ENCODE measurements at places on chromosomes 5 and 9. TPM values are rescaled to one million over a fixed set of nuclear protein-coding genes. Genes with fewer than 3 reads are reported as not detected.
A peak's percentile ranks its signal among the peaks of the same experiment; 100 is the strongest.

The IL13 gene
- total RNA-seq, result not detected

The ARID3C gene
- not detected for total RNA-seq

The TAF11L10 gene
- not detected for total RNA-seq

The SPATA31A3 gene
- total RNA-seq, result not detected

The TRIP13 gene
- 0.88 TPM for total RNA-seq

The SPINK7 gene
- total RNA-seq, result not detected

The ANXA2R gene
- total RNA-seq, result 1.9 TPM

The NR2F1-AS1 gene
- total RNA-seq, result 11.9 TPM

The MZB1 gene
- 0.55 TPM for total RNA-seq

The RPL37 gene
- total RNA-seq, result 666 TPM

The CCNI2 gene
- total RNA-seq, result not detected

The LCN1 gene
- 2.0 TPM for total RNA-seq

The PLPP7 gene
- 82.7 TPM for total RNA-seq

The IRX2 gene
- 1.0 TPM for total RNA-seq

DNA sequence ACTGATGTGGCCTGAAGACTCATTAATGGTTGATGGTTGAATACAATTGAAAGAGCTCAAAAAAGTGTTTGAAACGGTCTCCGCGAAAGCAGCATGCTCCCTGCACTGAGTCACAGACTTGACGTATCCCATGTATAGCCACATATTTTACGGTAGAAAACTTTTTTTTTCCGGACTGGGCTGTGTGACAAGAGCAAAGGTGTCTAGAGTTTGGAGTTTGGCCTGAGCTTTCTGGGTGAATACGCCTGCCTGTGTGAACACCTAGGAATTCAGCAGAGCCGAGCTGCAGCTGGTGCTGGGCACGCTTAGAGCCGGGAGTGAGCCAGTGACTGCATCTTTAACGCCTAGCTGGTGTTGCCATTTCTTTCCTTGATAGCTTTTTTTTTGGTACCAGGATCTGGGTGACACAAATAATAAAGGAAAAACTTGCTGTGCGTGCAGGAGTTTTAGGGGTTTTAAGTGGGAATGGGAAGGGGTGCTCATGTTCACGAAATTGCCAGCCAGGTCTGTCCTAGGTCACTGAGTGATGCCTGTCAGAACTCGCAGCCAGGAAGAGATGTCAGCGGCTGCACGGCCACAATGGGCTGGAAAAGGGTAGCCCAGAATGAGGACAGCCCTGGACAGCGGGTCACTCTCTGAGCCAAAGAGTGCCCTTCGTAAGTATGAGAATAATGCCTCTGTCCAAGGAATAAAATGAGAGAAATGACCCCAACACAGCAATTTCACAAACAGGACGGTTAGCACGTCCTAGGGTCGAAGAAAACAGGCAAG is 51.7 kb downstream of the PSMB7 start:
- no peak for DNase-seq

DNA sequence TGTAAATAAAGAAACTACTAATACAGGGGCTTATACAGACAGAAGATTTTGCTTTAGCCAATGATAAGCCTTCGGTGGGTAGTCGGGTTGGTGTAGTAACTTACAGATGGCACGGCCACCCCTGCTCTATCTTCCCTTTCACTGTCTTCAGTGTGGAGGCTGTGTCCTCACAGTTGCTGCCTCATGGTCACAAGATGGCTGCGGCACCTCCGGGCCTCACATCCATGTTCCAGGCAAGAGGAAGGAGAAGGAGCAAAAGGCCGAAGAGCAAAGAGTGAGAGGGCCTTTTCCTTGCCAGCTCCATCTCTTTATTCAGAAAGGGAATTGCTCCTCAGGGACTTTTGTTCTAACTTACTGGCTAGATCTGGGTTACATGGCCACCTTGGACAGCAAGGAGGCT is 22.2 kb upstream of the IER5L start:
- DNase-seq, result no peak

GRCh38 chr5:69489246-69489645 is 3.3 kb upstream of the OCLN start:
- no peak for DNase-seq

- peak; percentile 22 for DNase-seq
These were observed 415.0 kb downstream of the NFIB start for GRCh38 chr9:13898957-13899356.

- DNase-seq, result no peak
These were observed 145.9 kb downstream of the FANCC start for GRCh38 chr9:95171596-95171995.

DNA sequence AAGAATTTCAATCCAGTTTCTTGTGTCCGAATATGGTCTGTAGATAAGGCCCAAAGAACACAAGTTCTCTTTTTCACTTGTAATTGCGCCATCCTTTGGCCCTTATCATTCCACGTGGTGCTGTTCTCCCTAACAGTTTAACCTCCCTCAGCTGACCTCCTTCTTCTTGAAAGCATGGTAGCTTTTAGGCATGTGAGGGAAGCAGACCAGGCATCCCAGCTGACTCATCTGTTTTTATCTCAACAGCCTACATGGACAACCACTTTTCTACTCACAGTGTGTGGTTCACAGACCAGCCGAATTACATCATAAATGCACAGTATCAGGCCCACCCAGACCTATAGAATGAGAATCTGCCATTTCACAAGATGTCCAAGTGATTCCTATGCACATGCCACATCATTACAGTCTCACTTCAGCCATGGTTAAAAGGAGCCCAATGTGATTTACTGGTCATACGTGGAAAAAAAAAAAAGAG is 26.9 kb upstream of the PLIN2 start:
- peak; percentile 66 for DNase-seq

- DNase-seq, result no peak
These were observed 204.5 kb downstream of the HSPA4 start for GRCh38 chr5:133256276-133256675.

DNA sequence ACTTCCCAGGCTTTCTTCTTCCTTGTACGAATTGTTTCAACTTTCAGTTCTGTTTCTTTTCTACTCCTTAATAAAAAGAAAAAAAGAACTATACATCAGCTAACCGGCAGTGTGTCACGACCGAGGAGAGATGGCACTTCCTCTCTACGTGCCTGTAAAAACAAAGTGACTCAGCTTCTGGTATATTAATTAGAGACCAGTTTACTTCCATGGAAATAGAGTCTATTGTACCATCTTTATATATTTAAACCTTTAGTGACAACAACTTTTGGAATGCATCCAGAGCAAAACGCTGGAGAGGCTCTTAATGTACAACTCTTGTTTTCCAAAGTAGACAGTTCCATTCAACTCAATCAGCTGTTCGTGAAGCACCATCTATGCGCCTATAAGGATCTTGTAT is 94.5 kb upstream of the LIFR start:
- DNase-seq, result no peak

GRCh38 chr9:76980566-76980965 is 38.9 kb upstream of the FOXB2 start:
- DNase-seq, result no peak

DNA sequence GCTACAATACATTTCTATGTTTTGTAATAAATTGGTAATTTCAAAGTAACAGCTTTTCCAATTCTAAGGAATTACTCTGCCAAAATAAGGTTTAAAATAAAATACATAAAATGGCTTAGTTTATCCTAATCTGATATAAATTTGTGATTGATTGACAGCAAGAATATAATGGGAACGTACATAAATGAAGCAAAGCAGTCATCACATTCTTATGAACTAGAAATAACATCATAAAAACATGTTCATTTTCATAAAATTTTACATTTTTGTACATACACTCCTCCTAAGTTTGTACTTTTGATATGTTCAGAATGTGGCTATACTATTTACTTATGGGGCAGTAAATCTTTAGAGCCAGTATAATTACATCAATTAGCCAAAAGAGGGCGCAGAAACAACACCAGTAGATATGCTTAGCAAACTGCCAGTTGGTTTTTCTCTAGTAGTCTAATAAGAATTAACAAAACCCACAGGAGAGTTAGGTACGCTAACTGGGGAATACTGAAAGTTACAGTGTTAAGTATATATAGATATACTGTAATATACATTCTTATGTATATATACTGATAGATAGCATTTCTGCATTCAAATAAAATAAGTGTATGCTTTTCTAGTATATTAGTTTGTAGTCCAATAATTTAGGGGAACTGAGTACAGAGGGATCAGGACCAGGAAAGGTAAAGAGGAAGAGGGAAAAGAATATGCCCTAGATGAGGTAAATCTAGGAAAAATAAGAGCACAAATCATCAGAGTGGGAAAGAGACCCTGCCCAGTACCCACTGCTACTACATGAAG is 76.8 kb downstream of the ZDHHC21 start:
- no peak for DNase-seq

DNA sequence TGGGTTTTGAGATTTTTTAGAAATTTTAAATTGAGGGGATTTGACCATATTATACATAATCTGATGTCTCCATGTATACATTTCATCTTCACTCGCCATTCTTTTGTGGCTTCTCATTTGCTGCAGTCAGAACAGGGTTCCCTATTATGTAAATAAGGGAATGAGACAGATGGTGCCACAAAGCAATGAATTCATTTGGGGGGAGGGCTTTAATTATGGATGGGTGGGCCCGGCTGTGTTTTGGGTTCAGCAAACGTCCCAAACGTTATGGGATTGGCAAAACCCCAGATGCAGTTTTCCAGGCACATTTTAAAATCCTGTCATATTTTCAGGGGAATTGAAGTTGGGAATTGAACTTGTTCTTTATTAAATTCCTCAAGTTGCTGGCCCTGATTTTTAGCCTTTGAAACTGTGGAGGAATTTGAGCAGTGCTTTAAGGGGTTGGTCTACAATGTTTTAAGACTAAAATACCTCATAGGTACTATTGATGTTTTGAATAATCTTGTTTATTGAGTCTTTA is 558.5 kb upstream of the ZNF462 start:
- no peak for DNase-seq

GRCh38 chr5:151917904-151918303 is 6.7 kb downstream of the GLRA1 start:
- DNase-seq, result no peak

- no peak for DNase-seq
These were observed 76.3 kb downstream of the FOCAD start for GRCh38 chr9:20760246-20760891.

GRCh38 chr9:8924562-8924961 is 1125.0 kb upstream of the DMAC1 start:
- no peak for DNase-seq

DNA sequence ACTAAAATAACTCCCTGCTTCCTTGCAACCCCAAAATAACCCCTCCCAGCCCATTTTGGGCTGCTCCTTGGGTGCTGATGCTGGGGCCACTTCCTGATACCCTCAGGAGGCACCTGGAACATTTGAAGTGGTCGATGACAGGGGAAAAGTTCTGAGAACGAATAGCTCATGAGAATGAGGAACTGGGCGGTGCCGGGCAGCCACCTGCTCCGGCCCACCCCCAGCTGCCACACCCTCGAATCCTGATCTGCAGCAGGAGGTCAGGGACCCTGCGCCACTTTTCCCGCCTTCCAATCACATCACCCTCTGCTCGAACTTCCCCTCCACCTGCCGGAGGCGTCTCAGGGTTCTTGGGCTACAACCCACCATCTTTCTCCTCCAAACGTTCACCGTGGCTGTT is 19.7 kb downstream of the HRH2 start:
- DNase-seq, result no peak

GRCh38 chr9:129906298-129906697 is 71.0 kb downstream of the USP20 start:
- no peak for DNase-seq

DNA sequence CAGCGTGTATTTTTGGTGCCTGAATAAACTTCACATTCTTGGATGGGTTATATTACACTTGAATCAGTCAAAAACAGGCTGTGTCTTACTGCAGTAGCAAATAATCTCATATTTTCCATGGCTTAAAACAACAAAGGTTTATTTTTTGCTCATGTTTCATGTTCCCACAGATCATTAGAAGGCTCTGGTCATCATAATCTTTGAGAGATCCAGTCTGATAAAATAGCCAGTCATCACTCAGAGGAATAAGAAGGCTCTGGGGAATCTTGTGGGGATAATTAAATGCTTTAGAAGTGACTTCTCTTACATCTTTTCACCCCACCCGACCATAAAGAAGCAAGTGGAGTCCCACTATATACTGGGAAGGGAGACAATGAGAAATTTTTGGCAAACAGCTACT is 417.7 kb downstream of the PSAT1 start:
- DNase-seq, result no peak

GRCh38 chr5:109589986-109590385 is 99.7 kb upstream of the MAN2A1 start:
- DNase-seq, result no peak

DNA sequence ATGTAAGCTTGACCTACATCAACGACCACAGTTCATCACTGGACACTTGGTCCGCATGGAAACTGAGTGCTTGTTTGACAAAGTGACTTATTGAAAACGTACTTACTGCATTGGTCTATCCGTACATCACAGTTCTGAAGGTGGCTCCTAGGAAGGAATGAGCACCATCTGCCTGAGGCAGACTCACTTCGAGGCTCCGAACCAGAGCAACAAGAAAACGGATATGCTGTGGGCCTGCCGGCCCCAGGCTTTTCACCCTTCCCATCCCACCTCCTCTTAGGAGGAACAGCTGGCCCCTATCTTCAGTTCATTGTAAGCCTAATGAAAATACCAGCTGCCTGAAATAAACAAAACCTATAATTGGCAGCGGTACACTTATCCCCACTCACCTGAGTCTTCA is 67.2 kb upstream of the TSLP start:
- DNase-seq, result no peak

DNA sequence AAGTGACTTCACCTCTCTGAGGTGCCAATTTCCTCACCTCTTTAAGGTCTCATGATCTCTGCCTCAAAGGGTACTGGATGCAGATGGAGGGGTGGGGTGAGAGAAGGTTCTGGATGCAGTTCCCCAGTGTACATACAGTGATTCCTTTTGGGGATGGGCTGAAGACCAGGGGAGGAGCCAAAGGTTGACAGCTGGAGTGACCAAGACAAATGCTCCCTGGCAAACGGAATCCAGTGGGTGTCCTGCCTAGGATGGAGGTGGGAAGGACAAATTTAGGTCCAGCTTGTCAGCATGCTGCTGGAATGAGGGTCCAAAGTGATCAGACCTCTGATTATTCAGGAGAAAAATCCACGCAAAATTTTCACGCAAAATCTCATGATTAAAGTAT is 7.3 kb upstream of the LMX1B start:
- DNase-seq, result no peak

- peak; percentile 17 for DNase-seq
These were observed 75.1 kb upstream of the RUFY1 start for GRCh38 chr5:179475208-179475751.

DNA sequence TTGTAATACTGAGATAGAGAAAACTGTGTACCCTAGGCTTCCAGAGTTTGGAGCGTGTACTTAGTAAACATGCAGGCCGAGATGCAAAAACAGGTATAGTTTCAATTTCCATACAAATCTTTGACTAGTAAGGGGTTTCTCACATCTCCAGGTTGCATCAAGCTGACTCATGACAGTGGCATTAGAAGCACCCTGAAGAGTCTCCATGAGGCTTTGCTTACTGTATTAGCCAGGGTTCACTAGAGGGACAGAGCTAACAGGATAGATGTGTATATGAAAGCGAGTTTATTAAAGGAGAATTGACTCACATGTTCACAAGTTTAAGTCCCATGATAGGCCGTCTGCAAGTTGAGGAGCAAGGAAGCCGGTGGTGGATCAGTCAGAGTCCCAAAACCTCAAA is 275.3 kb upstream of the CDH6 start:
- DNase-seq, result no peak

- no peak for DNase-seq
These were observed 12.3 kb downstream of the PRR7 start for GRCh38 chr5:177458912-177459350.

GRCh38 chr9:82601293-82601771 is 461.6 kb downstream of the RASEF start:
- no peak for DNase-seq

GRCh38 chr5:110045158-110045557 is 355.4 kb downstream of the MAN2A1 start:
- no peak for DNase-seq

- no peak for DNase-seq
These were observed 39.9 kb downstream of the ERP44 start for GRCh38 chr9:100058699-100059579.

All from left cardiac atrium (tissue), 4 donors.